T-helper 9 cell (primary cell): ENCODE measurements at places on chromosomes 3 and 15.

DNA sequence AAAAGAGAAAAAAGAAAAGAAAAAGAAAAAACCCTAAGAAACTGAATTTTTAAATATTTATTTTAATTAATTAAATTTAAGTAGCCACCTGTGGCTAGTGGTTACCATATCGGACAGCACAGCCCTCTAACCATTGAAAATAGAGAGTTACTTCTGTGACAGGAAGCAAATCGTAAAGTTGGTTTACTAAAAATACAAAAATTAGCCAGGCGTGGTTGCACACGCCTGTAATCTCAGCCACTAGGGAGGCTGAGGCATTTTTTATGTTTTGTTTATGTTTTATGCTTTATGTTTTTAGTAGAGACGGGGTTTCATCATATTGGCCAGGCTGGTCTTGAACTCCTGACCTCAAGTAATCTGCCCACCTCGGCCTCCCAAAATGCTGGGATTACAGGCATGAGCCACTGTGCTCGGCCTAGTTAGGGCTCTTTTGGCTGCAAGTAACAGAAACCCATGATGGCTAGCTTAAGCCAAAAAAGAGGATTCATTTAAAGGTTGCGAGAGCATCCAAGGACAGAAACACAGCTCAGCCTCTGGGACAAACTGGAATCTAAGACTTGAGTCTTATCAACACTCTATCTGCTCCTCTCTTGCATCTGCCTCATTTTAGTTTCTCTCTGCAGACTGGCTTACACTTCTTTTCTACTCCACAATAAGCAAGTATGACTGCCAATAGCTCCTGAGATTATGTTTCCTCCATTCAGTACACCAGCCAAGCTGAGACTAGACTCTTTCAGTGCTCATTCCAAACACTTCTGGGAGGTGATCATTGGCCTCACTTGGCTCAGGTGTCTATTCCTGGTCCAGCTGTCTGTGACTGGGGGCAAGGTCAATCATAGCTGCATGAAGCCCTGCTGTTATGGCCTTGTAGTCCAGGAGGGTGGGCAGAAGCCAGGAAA is 6.8 kb upstream of the SKIL start:
- no peak for DNase-seq

- no peak for DNase-seq
Observed at GRCh38 chr3:147688868-147689267, 279.7 kb downstream of the ZIC1 start.

DNA sequence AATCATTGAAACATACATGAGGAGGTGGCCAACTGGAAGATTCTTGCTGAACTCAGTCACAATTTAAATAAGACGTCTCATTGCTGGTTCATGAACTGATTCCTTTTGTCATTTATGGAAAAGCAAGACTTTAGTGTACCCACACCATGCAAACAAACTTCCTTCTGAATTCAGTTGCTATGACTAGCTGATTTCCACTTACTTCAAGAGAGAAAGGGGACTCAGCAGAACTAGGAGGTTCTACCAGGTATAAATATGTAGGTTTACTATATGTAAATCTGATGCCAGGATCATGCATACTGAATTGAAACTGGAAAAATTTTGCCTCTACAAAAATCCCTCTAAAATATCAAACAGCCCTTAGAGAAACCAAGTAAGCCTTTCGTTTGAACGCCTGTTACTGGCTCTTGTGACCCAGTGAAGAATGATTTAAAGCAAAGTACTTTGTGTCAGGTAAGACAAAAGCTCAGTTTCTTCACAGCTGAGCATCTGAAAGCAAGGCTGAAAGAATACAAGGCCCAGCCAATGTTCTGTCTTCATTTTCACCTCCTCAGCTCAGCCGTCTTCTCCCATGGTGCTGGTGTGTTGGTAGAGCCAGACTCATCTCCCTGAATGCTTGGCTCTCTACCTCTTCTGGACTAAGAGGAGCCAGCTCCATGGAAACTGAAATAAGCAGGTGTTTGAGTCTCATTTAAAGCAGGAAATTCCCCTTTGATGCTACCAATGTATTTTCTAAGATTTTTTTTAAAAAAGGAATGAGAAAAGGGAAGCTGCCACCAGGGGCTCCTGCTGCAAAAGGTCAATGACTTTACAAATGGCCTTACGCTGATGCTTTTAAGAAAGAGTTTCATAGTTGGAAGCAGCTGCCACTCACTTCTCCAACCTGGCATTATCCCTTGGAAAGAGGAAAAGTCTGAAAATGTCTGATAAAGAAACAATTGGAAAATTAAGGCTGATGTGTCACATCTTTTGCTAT is 301.6 kb downstream of the EFHB start:
- DNase-seq: no peak

DNA sequence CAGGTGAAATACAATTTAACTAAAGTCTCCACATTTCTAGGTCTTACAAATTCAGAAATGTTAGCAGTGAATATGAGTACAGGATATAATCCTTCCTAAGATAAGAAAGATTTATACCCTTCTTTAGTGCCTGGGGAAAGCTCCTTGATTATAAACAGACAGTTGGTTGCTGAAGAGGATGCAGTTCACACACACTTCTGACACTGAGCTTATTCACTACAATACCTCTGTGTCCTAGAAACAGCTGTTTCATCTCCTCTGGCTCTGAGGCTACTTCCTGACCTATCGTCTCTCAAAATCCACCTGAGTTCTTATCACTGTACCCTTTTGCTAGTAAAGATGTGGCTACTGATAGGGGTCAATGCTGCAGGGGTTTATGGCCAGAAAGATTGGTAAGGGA is 57.1 kb downstream of the TP63 start:
- DNase-seq: no peak

DNA sequence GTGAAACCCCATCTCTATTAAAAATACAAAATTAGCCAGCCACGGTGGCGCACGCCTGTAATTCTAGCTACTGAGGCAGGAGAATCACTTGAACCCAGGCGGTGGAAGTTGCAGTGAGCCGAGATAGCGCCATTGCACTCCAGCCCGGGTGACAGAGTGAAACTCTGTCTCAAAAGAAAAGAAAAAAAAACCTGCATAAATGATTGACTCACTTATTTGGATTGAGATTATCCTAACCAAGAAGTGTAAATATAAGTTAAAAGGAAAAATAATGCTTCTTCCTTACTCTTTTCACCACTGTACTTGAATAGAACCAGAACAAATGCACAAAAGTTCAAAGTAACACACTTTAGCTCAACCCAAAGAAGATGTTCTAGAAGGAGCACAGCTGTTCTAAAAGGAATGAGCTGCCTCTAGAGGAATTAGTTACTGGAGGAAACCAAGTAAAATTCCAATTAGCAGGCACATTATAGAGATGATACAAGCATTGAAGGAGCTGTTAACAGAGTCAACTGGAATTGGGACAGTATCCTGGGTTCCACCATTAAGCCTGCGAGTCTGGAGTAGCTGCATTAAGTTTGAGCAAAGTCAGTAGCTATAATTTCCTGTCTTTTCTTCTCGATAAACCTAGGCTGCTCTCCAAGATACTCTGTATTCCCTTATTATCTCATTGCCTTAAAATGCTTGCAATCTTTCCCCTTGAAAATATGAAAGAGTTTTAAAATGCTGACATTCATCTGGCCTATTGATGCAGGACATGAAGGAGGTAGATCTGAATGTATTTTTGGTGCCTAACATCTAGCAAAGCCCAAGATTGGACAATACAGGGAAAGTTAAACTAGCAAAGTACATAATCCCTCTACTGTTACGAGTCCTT is 9.5 kb downstream of the MTHFS start:
- no peak for DNase-seq

DNA sequence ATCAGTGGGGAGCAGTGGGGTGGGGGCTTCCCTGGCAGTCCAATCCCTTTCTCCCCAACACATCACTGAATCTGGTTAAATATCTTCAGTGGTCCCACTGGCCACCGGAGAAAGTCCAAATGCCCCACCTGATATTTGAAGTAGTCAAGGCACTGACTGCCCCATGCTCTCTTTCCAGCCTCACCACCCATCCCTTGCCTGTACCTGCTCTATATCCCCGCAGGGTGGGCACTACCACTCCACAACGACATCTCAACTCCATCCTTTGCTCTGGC is 101.7 kb downstream of the DAPK2 start:
- DNase-seq: no peak

DNA sequence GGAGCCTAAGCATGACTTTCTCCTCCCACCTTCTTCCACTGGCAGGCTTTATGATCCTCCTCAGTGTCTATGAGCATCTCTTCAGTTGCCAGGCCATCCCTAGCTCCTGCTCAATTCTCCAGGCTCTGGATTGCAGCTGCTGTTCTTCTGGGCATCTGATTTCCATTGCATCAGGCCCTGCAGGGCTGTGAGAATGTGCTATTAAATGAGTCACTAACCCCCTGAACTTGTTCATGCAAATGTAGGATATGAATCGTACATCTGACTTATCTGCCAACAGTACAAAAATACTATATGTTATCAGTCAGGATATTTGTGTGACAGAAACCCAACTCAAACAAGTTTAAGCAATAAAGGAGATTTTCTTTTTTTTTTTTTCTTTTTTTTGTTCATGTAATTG is 11.9 kb downstream of the GPR176 start:
- DNase-seq: no peak

DNA sequence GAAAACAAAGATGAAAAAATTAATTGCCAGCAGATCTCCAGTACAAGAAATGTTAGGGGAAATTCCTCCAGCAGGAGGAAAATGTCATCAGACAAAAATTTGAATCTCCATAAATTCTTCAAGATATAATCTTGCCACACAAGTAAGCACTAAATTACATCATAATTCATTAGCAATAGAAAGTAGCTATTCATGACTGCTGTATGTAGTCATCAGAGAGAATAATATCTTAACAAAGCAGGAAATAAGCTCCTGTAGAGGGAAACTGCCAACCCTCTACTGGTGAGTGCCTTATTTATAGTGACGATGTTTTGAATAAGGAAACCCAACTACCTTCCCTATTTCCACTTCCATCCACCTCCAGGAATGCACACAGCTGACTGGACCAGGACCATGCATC is 15.8 kb upstream of the SLC27A2 start:
- no peak for DNase-seq

- no peak for DNase-seq
Observed at GRCh38 chr3:12813967-12814366, 17.5 kb downstream of the CAND2 start.

GRCh38 chr3:157858821-157859220 is 247.4 kb downstream of the SHOX2 start:
- no peak for DNase-seq

DNA sequence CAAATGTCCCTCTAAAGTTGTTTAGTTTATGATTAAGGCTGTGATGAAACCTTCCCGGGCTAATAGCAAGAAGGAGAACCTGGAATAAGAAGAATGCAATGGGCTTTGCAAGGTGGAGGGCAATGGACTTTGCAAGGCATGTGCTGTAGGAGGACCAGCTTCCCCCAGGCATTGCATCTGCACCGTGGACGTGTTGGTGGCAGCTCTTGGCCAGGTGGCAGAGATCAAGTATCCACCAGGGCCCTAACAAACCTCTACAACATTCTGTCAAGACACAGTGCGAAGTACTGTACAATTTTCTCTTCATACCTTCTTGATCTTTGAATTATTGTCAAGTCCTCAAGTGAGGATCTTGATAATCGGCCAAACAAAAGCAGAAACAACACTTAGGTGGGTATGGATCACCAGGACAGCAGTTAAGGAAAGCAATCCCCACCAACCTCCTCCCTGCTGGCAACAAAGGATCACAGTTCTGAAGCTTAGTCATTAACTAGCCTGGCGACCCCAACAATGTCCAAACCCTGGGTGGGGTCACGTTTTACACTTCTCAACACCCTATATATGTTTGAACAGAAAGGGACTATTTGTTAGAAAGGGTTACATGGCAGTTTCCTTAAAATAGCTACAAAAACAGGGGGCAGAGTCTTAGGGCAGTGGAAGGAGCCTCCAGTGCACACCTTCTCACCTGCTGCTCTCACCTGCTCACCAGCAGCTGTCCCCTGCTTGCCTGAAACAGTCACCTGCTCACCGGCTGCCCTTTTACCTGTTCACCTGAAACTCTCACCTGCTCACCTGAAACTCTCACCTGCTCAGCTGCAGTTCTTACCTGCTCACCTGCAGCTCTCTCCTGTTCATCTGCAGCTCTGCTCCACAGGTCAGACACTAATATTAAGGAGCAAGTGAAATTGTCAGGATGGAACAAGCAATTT is 137.9 kb upstream of the LIPC start:
- DNase-seq: no peak

DNA sequence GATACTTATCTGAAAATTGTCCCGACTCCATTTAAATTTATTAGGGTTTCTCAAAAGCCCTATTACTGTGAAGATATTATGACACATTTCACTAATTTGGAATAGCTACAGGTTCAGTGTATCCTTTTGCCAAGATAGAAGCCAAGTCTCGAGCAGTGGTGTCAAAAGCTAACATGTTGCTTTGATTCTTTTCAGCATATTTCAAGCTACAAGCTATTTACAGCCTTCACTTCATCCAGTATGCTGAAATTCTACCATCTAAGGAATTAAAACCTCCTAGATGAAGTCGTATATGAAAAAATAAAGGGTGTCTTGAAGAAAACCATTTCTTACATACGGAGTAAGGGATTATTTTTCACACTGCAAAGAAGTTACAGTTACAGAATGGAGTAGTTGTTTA is 31.2 kb upstream of the ADAMTS9 start:
- no peak for DNase-seq

GRCh38 chr15:88193415-88193814 is 63.1 kb downstream of the NTRK3 start:
- no peak for DNase-seq
